Mucosa of gallbladder (tissue), 1 donor: ENCODE measurements at places on chromosomes 5 and 9.
A peak's percentile ranks its signal among the peaks of the same experiment; 100 is the strongest.

- no peak for DNase-seq
Measured at GRCh38 chr5:10228288-10228687, 21.4 kb downstream of the ATPSCKMT start.

DNA sequence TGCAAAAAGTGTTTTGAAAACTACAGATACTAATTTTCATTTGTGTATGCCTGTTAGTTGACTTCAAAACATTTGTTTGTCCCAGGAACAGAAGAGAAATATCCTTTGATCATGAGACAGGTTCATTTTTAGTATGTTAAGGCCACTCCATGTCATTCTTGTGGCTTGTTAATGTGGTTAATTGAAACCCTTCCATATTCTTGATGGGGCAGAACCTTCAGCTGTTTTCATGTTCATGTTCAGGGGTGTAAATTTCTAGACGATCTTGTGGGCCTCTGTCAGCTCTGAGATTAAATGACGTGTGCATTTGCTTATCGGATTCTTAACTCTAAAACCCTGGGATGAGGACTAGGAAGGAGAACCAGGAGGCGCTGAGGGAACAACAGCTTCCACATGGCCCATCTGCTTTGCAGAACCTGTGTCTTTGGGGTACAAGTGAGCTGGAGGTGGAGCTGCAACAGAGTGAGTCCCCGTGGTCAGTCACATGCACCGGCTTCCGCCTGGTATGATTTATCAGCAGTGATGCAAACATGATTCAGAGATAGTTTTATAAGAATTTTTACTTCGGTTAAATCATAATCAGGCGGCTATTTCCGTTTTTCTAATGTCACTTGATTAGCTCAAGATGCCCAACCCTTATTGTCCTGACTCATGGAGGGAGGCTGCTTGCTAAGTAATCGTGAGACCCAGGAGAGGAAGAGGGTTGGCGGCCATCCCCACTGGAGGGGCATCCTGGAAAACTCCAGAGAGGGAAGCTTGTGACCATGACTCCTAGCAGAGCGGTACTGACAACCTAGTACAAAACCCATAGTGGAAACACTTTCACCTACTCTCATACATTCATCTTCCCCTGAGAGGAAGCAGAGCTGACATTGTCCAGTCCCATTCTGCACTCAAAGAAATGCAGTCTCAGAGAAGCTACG lies 138.4 kb downstream of the C9orf152 start:
- no peak for DNase-seq

DNA sequence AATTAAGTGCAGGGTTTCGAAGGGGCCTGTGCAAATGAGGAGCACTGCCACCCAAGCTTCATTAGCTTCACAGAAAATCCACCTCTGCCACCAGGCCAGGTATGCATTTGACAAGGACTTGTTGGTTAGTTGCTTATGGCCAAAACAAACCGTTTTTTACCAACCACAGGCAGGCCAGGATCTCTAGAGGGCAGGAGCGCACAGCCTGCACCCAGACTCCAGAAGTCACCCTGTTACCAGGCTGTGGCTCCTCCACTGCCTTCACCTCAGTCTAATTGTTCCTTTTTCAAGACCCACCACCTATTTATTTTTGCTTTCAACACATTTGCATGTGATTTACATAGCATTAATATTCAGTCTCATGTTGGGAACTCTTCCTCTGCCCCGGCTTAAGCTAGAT lies 78.3 kb upstream of the HSPA9 start:
- DNase-seq, result no peak

DNA sequence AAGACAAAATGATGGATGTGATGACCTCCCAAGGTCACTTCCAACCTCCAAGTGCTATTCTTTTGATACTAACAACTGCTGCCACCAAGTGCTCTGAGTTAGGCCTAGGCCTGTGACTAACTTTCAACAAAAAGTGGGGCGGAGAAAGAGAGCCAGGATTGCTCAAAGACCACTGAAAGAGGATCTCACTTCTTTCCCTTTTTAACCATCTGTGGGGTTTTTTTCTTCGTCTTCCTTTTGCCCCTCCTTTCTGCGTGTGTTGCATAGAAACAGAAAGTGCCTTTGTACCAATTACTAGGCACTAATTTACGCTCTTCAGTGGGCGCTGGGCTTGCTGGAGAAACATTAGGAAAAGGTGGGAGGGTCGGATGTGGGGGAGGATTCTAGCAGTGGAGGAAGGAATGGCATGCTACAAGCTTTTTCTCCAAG lies 8.0 kb downstream of the KLF9 start:
- DNase-seq, result no peak

DNA sequence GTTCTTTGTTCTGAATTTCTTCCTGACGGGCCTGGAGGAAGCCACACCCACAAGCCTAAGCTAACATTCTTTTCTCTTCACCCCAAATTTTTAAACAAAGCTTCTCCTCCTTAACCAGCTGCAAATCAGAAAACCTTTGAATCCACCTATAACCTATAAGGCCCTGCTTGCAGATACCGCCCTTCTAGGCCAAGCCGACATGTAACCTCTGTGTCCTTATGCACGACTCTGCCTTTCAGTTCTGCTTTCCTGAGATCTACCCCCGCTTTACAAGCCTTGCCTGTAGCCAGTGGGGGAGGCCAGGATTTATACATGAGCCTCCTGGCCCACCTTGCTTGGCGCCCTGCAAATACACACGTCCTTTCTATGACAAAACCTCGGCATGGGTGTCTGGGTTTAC lies 19.3 kb downstream of the BRD9 start:
- no peak for DNase-seq

DNA sequence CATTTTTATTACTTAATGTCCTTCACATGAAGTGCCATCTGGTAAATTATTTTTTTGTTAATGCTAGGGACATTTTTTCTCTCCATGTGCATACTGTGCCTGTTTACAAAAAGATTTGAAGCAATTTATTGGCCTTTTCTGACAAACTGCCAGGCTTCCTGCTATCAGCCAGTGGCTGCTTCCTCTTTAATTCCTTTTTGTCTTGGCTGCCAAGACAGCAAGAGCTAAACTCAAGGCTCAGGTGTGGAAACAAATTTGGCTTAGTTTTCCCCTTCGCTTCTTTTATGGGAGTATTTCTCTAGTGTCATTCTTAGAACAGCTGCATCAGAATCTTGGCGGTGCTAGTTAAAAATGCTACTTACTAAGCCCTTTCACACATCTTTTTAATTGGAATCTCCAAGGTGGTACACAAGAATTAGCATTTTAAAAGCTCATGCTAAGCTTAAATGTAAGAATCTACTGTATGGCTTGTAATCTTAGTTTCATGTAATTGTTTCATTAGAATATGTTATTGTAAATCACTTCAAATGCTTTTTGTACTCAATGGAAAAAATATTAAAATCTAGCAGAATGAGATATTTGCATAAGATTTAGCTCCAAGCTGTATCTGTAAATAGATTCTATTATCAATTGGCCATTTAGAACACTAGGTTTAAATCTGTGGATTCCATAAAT lies 134.2 kb upstream of the RASGRF2 start:
- no peak for DNase-seq

DNA sequence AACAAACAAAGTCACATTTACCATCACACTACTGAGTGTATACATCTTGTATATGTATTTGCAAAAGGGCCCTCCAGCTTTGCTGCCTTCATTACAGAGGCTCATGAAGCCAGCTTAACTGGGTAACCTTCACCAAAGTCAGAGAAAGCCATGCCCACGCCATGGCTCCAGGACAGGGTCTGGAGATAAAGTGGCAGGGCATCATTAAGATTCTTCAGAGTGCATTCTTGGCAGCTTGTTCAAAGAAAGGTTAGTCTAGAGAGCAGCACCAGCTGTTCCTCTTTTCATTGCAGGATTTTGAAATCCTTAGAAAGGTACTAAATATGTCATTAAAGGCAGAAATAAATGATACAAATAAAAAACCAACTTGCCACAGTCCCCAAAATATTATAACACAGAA lies 333.2 kb downstream of the NDUFS4 start:
- no peak for DNase-seq

DNA sequence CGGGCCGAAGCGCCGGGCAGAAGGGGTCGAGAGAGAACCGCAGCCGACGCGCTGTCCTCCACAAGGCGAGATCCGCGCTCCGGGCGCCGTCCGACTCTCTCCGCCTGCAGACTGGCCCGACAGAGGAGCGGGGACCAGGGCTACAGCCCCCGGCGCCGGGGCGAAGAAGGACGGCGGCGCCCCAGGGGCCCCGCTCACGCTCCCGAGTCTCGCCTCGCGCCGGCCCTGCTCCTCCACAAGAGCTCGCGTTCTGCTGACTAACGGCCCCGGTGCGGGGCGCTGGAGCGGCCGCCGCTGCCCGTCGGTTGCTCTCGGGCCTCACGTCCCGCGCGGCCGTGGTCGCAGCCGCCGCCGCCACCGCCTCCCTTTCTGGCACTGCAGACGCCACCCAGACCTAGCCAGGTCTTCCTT lies 338 bp downstream of the ABHD17B start:
- no peak for DNase-seq

DNA sequence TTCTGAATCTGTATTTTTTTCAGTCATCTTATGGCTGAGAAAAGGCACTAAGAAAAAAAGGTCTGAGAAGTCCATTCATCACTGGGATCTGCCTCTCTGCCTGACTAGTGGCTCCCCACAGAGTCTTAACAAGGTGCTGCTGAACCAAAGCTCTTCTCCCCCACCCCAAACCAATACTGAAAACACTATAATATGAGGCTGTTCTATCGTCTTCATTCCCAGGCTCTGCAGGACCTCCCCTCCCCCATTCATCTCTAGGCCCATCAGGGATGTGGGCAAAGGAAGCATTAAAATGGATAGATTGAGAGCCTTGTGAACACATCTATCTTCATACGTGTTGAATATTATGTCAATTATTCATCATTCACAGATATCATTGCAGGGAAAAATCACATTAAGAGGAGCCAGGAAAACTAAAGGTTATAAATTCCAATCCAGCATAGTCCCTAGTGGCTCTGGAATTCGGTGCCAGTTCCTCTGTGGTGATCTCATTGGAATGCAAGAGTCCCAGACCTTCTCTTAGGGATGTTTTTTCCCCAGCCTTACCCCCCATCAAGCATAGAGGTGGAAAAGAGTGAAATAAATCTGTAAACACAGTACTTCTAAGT lies 44.3 kb upstream of the GPR151 start:
- DNase-seq, result no peak

DNA sequence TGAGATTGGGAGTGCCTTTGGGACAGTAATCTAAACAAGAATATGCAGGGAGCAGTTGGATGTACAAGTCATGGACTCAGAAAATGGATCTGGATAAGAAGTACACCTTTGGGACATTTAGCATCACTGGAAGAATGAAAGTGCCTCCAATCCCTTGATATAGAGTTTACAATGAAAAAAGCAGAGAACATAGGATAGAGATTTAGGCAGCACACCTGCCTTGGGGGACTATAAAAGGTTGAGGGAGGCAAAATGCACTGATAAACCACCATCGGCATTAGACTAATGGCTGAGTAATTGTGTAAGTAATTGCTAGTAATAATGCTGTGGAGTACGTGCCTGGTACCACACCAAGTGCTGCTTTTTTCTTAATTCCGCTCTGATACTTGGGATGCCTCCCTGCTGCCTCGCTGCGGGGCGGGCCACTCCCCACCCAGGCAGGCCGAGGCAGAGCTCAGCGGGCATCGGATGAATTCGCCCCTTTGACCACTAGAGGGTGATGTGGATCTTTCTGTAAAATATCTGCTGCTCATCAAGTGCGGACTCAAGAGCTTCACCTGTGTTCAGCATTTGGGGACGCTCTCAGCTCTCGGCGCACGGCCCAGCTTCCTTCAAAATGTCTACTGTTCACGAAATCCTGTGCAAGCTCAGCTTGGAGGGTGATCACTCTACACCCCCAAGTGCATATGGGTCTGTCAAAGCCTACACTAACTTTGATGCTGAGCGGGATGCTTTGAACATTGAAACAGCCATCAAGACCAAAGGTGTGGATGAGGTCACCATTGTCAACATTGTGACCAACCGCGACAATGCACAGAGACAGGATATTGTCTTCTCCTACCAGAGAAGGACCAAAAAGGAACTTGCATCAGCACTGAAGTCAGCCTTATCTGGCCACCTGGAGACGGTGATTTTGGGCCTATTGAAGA lies 99.9 kb downstream of the ANKRD18B start:
- DNase-seq, result peak; percentile 65

GRCh38 chr5:78211052-78211451 lies 83.4 kb downstream of the AP3B1 start:
- DNase-seq, result no peak

DNA sequence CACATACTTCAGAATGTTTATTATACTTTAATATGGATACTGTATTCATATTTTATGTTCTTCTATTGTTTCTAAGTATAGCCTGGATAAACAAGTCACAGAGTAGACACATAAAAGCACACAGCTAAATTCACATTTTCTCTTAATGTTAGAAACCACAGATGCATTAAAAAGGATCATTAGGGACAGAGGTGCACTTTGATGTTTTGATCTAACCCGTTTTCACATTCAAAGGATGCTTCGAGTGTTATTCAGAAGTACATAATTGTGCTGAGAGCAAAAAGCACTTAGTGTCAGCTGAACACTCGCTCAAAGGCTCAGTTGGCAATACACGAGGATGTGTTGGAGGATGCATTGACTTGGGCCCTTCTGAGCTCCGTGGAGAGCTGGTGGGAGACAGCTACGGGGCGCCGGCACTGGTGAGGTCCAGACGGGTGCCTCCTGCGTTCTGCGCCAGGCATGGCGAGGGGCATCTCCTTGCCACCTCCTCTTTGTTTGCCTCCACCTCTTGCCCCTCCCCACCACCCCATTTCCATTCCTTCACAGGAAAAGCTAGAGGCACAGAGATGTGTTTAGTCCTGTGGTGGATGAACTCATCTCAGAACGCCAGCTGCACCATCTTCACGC lies 35.5 kb downstream of the MED10 start:
- no peak for DNase-seq

GRCh38 chr5:113081881-113082546 lies 105.4 kb downstream of the DCP2 start:
- no peak for DNase-seq

DNA sequence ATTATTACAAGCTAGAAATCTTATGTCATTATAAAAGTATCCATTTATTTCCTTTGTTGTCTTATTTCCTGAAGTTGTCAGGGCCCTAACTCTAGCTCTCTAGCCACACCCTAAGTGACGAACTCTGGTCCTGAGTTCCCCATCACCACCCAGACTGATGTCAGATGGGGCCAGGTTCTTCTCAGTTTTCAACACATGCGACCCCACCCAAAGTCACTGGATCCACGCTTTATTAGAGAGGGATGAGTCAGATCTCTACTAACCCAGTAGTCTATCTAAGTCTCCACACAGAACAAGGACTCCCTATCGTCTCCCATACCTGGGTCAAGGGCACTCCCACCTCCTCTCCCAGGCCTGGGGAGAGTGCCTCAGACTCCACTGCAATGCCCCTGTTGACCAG lies 6.8 kb upstream of the FEM1C start:
- DNase-seq, result no peak

DNA sequence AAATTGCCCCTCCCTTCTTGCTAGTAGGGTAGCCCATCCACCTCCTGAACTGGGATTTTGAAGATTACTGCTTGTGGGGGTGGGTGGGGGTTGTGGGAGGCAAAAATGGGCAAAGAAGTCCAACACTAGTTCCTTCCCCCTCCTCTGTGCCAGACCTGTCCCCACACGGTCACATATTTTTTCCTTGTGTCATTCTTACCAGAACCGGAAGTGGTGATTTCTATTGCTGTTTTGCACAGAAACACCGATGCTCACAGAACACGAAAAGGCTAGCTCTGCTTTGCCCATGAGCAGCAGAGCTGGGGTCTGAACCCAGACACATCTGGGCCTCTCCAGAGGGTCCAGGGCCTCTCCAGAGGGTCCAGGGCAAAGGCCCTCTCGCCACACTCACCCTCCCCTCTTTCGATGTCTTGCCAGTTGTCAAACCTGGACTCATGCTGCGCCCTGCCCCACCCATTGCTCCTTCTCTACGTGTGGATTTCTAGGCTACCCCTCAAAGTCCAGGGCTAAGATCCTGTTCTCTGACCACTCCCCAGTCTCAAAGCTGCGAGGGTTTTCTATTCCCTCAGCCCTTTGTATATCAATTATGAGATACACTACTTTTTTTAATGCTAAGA lies 264.4 kb upstream of the MSX2 start:
- DNase-seq, result no peak
